AG09319 (cell line): ENCODE measurements at places on chromosomes 1 and 21.

DNA sequence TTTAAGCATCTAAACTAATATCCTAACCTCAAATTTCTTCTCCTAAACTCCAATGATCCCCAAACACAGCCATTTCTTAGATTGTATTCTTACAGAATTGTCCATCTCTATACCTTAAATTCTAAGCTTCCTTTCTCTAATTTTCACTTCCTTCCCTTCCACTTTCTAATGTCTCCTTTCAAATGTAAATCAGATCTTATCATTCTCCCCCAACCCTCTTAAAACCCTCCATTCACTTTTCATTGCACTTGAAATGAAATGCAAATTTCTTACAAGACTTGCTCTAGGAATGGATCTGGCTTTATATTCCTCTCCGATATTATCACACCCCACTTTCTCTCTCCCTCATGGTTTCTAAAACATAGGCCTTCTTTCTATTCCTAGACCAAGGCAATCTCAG is 534.6 kb downstream of the LMO4 start:
- DNase-seq = no peak

DNA sequence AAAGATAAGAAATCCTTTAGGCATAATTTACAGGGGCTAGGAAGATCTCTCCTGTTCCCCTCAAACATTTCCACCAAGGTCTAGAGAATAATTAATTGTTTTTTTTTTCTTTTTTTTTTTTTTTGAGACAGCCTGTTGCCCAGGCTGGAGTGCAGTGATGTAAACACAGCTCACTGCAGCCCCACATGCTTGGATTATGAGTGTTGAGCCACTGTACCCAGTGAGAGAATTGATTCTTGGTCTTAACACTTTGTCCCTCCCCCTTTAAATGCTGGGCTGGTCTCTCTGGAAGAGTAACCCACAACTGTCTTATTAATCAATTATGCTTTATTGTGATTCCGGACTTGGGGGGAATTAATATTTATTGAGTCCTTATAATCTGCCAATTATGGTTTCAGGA is 33.4 kb downstream of the ATF3 start:
- no peak for DNase-seq

DNA sequence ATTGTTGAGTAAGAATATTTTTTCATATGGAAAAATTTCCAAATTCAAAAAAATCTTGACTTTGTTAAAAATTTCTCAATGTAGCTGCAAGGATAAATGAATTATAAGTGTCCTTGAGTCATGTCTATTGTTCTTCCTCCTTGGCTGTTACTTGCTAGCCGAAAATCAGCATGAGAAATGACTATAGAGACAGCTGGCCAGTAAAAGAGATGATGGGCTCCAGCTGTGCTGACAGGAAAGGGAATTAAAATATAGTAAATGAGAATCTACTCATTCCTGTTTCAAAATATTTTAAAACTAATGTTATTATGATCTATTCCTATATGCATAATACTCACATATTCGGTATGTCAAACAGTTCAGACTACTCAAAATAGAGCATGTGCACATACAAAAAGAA is 1292.6 kb downstream of the BRINP3 start:
- DNase-seq = no peak

DNA sequence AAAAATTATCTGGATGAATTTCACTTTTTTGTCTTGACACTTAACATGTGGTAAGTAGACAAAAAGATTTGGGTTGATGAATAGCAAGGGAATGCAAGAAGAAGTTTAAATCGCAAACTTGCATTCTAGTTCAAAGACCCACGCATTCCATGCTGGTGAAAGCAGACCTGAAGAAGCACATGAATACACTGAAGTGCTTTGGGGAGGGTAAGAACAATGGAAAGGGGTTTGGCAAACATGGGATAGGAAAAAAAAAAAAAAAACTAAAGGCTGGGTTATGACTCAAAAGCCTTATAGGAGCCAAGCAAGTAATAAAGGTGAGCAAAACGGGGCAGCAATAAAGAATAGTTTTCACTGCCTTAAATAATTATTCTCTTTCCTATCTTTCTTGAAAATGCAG is 450.2 kb downstream of the LMO4 start:
- no peak for DNase-seq

GRCh38 chr1:4653796-4654725 is at the start of gene AJAP1:
Gene AJAP1 (plus strand): TSS chr1:4654609. CDS start chr1:4655426, 817 bp downstream.
- no peak for DNase-seq

- no peak for DNase-seq
Observed at GRCh38 chr1:1826356-1827088, 48.3 kb upstream of the NADK start.

DNA sequence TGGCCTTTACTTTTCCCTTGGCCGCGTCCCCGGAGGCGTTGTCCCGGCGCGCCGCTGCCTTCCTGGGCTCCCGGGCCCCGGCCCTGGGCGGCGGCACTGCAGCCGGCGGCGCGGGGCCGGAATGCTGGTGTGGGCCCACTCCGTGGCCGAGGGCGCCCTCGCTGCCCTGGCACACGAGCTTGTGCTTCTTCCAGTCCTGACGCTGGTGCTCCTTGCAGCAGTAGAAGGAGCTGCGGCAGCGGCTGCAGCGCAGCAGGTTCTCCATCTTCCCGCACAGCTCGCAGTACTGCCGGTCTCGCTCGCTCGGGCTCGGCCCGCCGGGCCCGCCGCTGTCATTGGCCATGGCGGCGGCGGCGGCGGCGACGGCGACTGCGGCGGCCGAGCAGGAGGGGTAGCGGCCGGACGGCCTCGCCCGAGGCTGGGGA is 529 bp downstream of the EGLN1 start:
- DNase-seq = no peak

DNA sequence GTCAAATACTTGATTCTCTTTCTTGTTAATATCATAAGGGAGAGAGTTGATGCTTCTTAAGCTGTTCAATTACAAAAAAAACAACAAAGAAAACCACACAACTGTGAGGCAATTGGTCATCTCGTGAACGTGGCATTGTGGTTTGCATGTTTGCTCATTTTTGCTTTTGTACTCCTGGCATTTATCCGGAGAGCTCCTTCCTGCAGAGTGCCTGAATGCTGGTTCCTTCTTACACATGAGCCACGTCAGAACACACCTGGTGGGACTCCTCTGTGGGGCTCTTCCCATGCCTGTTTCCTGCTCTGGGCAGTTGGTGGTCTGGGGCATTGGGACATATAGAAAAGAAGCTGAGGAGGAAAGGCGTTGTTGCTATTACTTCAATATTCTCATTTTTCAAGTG is 25.7 kb downstream of the KCNK1 start:
- no peak for DNase-seq

DNA sequence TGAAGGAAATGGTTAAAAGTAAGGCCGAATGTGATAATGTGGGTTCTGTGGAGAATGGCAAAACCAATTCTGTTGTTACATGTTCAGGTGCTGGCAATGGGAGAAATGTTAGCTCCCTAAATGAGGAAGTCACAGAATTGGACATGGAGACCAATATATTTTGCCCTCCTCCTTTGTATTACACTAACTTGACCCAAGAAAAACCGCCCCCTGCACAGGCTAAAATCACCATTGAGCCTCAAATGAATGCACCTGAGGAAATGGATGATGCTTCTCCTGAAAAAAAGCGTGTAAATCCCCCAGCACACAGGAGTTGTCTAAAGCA is 932 bp downstream of the MAP10 start:
- DNase-seq = no peak

DNA sequence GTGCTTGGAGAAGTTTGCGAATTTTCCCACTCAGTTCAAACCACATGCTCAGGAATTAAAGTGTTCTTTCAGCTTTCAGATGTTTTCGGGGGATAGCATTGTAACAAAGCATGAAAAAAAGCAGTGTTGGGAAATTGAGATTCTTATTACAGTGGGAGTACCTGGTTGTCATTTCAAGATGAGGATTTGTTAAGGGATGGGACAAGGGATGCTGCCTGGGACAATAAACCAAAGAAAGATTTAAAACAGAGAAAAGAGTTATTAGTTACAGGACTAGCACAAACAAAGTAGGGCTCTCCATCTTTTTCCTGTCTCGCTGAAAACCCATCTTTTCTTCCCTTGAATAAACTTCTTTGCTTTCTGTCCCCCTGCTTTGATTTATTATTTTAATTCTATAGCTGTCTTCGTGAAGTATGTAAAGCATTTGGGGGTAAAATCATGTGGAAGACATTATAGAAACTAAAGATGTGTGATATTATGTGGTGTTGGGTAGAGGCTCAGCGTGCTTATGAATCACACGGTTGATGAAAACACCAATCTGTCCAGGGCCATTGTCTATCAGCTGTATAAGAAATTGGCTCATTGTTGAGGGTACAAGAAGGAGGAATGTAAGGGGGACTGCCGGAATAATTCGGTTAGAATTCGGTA is 277.6 kb downstream of the KIF26B start:
- DNase-seq = no peak

GRCh38 chr1:1757422-1758058 is 20.7 kb downstream of the NADK start:
- DNase-seq = no peak

DNA sequence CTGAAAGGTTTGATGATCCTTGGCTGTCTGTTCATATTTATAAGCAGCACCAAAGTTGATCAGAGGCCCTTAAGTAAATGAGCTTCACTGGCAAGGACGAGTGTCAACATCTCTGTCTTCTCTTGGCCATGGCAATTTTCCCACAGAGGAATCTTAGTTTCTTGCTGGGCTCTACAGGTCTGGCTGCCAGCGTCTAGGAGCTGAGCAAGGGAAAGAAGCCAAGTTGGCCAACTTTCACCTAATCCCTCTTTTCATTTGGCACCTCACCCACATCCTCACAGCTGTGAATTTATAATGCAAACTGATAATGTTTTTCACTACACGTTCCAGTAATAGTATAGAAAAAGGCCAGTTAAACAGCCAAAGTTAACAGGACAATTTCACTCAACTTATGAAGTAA is 99.0 kb upstream of the LBR start:
- DNase-seq = no peak

DNA sequence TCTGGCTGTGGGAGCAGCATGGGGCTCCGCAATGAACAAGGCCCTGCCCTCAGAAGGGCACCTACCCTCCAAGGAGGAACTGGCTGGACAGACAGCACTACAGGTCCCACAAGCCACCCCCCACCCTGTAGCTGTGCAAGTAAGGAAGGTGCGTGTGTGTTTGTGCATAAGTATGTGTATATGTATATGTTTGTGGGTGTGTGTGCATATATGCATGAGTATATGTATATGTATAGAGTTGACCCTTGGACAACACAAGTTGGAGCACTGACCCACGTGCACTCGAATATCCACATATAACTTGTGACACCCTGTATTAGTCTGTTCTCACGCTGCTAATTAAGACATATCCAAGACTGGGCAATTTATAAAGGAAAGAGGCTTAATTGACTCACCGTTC is 22.6 kb upstream of the TENT5C start:
- DNase-seq = no peak

DNA sequence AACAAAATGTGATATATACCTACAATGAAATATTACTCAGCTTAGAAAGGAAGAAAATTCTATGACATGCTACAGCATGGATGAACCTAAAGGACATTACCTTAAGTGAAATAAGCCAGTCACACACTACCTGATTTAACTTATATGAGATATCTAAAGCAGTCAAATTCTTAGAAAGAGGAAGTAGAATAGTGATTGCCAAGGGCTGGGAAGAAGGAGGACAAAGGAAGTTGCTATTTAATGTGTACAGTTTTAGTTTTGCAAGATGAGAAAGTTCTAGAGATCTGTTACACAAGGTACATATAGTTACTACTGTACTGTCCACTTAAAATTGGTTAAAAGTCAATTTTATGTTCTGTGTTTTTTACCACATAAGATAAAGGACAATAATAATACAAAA is 87.5 kb upstream of the KCTD3 start:
- DNase-seq = no peak

DNA sequence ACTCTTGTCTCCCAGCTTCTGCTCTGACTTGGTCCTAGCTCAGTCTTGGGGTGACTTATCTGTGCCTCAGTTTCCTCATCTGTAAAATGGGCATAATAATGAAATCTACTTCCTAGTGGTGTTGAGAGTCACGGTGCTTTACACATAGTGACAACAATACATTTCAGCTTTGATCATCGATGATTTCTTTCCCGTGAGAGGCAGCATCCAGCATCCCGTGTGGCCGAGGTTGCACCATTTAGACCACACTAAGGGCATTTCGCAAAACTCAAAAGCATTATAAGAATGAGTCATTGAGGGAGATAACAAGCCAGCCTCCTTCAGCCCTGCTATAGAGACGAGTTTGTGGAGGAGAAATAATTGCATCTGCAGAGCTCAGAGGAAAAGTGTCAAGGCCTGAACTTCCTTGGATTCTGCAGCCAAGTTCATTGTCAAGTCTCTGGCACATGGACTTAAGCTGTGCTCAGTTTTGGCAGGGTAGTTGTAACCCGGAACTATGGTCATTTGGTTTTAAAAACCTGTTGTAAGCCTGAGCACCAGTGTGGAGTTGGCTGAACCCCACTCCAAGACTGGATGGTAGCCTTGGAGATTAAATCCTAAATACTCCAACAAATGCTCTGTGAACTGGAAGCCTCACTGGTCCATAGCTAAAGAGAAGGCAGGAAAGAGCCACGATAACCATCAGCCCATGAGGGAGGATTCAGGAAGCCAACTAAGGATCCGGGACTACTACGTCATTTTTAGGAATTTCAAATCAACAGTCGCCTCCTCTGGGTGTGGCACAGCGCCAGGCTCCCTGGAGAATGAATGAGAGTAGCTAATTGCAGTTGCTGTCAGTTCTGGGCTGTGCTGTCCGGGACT is 64.2 kb downstream of the TCP10L start:
- DNase-seq = peak; percentile 86

DNA sequence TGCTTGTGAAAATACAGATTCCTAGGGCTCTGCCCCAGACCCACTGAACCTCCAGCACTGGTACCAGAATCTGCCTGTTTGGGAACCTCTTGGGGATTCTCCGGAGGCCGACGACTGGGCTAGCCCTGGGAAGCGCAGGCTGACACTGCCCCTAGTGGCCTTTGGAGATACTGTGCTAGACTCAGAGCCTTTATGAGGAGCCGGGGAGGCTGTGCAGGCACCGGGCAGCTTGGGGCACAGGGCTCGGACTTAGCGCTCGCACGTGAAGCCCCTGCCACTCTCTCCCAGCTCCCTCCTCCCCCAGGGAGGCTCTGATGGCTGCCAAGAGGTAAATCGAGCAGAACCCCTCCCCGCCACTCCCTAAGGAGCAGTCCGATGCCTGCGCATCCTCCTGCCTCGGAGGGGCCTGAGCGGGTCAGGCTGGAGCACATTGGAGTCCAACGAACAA is 144.6 kb upstream of the TNR start:
- DNase-seq = no peak

DNA sequence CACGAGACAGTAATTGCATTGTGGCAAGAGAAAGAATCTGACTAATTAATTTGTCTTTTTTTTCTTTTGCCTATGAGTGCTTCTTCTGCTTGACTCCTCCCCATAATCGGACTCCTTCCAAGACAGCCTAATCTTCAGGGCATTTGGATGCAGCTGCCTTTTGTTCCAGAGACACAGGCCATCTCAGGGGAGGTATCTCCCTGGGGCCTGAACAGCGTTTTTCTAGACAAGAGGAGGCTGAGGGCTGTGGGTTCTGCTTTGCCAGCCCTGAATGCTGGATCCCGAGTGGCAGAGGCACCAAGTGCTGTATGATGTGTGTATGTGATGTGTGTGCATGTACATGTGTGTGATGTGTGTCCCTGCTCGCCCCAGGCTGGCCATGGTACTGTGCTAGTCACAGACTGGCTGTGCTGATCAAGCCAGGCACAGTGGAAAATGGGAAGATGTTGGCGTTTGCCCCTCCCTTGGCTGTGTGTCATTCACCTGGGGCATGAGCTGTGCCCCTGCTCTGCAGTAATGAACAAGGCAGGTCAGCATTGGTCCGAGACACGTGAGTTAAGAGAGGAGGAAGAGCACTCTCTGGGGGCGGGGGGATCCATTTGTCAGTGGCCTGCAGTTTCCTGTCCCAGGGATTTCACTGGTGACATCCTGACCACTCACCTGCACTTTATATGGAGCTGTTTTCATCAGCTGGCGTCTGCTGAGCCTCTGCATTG is 77.2 kb downstream of the ADARB1 start:
- no peak for DNase-seq
